ENCODE measurements at places on chromosomes 3 and 15.

DNA sequence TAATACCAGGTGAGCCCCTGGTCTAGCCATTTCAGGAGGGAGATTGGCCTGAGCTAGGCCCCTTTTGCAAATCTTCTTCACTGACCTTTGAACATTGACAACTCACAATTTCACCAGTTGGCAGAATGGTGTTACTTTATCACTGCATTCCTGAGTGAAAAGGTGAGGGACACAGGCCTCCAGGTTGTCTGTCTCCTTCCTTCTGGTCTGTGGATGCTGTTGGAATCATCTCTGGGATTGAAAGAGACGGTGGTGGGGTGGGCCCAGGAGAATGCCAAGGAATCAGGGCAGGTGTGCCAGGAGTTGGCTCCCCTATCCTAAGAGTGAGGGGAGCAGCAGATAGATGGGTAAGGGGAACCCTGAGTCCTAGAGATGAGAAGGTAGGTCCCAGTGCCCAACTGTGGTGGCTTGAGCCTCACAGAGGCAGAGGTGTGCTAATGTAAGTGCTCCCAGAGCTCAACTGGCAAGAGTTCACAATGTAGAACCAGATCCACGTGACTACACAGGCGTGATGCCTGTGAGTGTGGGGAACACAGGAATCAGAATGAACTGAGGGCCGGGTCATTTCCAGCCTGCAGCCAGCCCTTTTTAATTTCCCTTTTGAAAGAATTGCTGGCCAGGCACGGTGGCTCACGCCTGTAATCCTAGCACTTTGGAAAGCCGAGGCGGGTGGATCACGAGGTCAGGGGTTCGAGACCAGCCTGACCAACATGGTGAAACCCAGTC lies 11.2 kb downstream of the C3orf62 start:
- no peak for DNase-seq

GRCh38 chr3:193248848-193249468 lies 7.9 kb downstream of the PLAAT1 start:
- no peak for DNase-seq

DNA sequence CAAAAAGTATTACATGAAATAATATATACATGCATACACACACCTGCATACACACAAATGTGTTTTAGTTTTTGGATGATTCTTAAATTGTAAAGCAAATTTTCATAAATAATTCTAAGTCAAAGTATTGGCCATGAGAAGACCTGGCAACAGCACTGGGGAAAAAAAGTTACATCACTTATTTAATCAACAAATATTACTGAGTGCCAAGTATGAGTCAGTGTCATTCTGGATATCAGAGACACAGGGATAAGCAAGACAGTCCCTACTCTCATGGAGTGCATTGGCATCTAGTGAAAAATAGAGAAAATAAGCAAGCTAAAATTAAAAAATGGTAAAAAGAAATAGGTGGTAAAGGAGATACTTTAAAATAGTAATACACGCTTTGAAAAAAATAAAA lies 29.4 kb upstream of the GUCA1C start:
- no peak for DNase-seq

DNA sequence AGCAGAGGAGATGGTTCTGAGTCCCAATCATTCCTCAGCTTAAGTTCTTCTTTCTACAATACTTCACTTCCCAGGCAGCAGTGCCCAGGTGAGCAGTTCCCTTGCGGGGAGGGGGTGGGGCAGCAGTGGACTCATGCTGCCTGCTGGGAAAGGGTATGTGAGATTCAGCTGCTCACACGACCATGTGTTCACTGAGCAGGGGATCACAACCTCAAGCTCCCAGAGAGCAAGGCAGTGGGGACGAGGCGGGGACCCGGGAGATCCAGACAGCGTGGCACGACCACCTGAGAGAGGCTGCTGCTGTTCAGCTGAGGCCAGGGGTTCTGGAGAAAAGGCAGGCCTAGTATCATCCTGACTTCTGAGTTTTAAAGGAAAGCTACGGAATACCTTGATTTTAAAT lies 166.6 kb downstream of the XXYLT1 start:
- no peak for DNase-seq

- DNase-seq = no peak
These were observed 301.9 kb downstream of the RAP2B start for GRCh38 chr3:153463895-153464294.

- DNase-seq = no peak
These were observed 380.6 kb upstream of the C2CD4B start for GRCh38 chr15:62545467-62546227.

DNA sequence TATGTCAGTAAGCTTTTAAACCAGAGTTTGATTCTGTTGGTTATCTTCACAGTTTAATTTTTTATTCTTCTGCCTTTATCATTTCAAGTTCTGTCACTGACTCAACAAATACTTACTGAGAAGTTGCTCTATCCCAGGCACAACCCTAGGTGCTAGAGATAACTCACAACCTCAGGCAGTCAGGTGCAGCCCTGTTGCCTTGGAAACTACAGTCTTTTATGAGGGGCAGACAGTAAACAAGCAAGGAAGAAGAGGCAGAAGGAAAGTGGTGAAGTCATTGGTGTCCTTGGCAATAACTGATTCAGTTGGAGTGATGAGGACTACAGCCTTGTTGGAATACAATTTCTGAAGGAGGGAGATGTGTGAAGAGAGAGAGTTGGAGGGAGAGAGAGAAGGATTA lies 142.1 kb upstream of the LRTM1 start:
- no peak for DNase-seq

GRCh38 chr3:27943106-27943505 lies 221.0 kb upstream of the EOMES start:
- DNase-seq = no peak

DNA sequence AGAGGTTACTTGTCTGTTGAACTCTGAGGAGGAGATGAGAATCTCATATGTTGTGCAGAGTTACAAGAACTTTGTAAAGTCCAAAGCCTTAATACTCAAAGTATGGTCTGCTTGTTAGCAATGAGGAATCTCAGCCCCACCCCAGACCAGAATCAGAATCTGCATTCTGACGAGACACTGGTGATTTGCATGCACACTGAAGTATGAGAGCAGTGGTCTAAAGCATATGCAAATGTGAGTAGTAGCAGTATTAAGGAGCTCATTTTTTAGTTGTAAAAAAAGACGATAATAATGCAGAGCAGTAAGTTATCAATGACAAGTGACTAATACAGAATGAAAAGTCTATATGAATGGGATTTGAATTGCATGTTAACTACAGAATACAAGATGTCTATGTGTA lies 327.7 kb downstream of the RYR3 start:
- DNase-seq = no peak

Measured in stimulated activated CD4-positive, alpha-beta T cell treated with anti-CD3 and anti-CD28 coated beads, Interleukin-1b, Interleukin-23, amount 100 ng/mL, for 48 hours (primary cell).